ENCODE measurements at places on chromosomes 4 and X.

GRCh38 chr4:72893354-72894066 lies 176.0 kb downstream of the COX18 start:
- DNase-seq: no peak
- H3K4me1 ChIP-seq: no peaks in the 10 kb centered on the region
- H3K27me3 ChIP-seq: no peaks in the 10 kb centered on the region
- no peaks in the 10 kb centered on the region for H3K36me3 ChIP-seq
- H3K27ac ChIP-seq: no peak overlapping the region

GRCh38 chr4:7850489-7850888 lies 89.2 kb downstream of the AFAP1 start:
- H3K27ac ChIP-seq: no peak overlapping the region
- H3K27me3 ChIP-seq: no peaks in the 10 kb centered on the region
- no peak overlapping the region for H3K4me3 ChIP-seq
- DNase-seq: no peak

DNA sequence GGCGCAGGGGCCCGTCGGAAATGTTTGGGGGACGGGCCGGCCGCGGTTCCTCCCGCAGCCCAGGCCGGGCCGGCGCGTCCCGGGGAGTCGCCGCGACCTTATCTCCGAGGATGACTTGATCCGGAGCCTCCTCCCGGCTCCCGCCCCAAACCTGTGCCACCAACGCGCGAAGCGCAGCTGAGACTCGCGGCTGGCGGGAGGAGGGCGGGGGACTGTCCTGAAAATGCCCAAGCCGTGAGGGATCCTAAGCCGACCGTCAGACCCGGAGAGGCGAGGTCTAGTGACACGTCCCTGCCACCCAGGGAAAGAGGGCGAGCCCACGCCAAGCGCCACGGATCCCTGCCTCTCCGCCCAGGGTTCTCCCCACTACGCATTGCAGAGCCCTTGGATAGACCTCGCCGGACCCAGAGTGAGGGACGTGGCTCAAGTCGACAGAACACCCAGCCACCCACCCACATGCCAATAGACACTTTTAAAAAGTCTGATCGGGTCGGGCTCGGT lies 26.9 kb downstream of the UTP14A start:
- H3K4me3 ChIP-seq: no peak overlapping the region
- no peak overlapping the region for H3K27ac ChIP-seq
- H3K27me3 ChIP-seq: peaks cover 14% of the 10 kb centered on the region
- H3K4me1 ChIP-seq: no peaks in the 10 kb centered on the region
- DNase-seq: no peak

- H3K4me3 ChIP-seq: no peak overlapping the region
- H3K36me3 ChIP-seq: no peaks in the 10 kb centered on the region
- DNase-seq: no peak
- no peaks in the 10 kb centered on the region for H3K27me3 ChIP-seq
- no peak overlapping the region for H3K27ac ChIP-seq
These were observed 20.7 kb downstream of the MFAP3L start for GRCh38 chr4:170005472-170005871.

DNA sequence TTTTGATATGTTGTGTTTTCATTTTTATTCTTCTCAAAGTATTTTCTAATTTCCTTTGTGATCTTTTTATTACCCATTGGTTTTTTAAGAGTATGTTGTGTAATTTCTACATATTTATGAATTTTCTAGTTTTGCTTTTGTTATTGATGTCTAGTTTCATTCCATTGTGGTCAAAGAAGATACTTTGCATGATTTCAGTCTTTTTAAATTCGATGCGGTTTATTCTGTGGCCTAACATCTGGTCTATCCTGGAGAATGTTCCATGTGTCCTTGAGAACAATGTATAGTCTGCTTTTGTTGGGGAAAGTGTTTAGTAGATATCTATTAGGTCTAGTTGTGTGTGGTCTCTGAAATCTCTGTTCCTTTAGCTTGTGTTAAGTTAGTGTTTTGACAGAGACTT lies 46.2 kb downstream of the PPEF1 start:
- no peaks in the 10 kb centered on the region for H3K27me3 ChIP-seq
- no peaks in the 10 kb centered on the region for H3K36me3 ChIP-seq
- no peak for DNase-seq
- H3K27ac ChIP-seq: no peak overlapping the region

- no peaks in the 10 kb centered on the region for H3K4me1 ChIP-seq
- no peak overlapping the region for H3K4me3 ChIP-seq
- no peak for DNase-seq
- no peaks in the 10 kb centered on the region for H3K36me3 ChIP-seq
- no peak overlapping the region for H3K27ac ChIP-seq
- no peaks in the 10 kb centered on the region for H3K27me3 ChIP-seq
These were observed 1028.4 kb upstream of the INTU start for GRCh38 chr4:126604268-126604867.

DNA sequence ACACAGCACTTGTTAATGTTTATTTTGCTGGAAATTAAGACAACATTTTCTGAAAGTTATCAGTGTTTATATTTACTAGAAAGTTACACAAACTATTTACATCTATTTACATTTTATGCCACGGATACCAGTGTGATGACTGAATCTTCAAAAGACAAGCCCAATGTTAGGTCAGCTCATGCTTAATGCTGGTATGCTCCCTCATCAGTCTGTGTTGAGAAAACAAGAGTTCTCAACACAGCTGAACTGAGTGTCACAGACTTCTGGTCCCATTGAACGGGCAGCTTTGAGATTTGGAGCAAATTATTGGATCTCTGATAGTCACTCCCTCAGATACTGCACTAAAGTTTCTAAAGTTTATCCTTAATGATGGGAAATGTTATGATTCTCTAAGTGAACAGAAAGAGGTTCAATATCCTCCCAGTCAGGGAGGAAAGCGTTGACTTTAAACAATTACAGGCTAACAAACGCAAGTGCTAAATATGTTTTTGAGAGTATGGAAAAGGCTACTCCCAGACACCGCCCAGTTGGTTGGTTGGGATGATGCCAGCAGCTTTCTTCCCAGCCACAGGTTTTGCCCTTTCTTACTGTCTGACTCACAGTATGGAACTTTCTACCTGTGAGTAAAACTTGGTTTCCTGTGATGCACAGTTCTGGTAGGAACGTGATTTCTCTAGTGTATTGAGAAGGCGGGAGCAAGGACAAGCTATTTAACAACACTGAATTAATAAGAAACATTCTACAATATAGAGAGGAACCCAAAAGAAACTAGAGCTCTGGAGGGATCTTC lies 1293.6 kb upstream of the TENM3 start:
- no peak overlapping the region for H3K4me3 ChIP-seq
- H3K27ac ChIP-seq: no peak overlapping the region
- no peaks in the 10 kb centered on the region for H3K36me3 ChIP-seq
- H3K4me1 ChIP-seq: no peaks in the 10 kb centered on the region
- H3K27me3 ChIP-seq: no peaks in the 10 kb centered on the region
- DNase-seq: peak; percentile 0

- H3K36me3 ChIP-seq: no peaks in the 10 kb centered on the region
- H3K27me3 ChIP-seq: no peaks in the 10 kb centered on the region
These were observed 24.4 kb upstream of the SMARCA5 start for GRCh38 chr4:143489106-143489505.

- no peak overlapping the region for H3K27ac ChIP-seq
- no peak overlapping the region for H3K4me3 ChIP-seq
- no peak for DNase-seq
- H3K36me3 ChIP-seq: no peaks in the 10 kb centered on the region
- H3K4me1 ChIP-seq: peaks cover 3% of the 10 kb centered on the region
- H3K27me3 ChIP-seq: no peaks in the 10 kb centered on the region
These were observed 11.6 kb downstream of the FGA start for GRCh38 chr4:154578919-154579318.

DNA sequence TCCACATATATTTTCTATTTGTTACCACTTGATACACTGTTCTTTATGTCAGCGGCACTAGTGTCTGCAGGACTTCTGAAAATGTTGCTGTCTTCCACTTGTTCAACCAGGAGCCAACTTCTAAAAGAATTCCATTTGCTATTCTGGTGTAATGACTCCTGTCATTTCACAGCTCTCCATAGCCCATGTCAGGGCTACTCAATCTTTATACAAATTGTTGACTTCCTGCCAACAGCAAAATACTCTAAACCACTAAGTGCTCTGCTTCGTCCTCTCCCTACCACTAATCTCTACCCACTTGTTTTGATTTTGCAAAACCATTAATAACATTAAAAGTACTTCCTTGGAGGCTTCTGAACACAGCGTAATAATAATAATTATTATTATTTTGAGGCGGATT lies 7.2 kb downstream of the CTSO start:
- H3K4me3 ChIP-seq: no peak overlapping the region
- H3K36me3 ChIP-seq: no peaks in the 10 kb centered on the region
- H3K27ac ChIP-seq: no peak overlapping the region
- DNase-seq: no peak
- no peaks in the 10 kb centered on the region for H3K27me3 ChIP-seq

DNA sequence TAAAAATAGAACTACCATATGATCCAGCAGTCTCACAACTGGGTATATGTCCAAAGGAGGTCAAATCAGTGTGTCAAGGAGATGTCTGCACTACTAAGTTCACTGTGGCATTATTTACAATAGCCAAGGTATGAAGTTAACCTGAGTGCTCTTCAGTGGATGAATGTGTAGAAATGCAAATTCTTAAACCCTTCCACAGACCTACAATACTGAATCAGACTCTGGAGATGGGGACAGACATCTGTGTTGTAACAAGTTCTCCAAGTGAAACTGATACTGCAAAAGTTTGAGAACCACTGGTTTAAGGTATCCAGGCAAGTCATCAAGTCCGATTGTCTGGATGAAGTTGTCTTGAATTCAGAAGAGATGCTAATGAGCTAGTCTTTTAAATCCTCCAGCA lies 38.5 kb downstream of the SMAD1 start:
- no peak overlapping the region for H3K27ac ChIP-seq
- no peak overlapping the region for H3K4me3 ChIP-seq
- H3K36me3 ChIP-seq: peaks cover 1% of the 10 kb centered on the region
- DNase-seq: no peak
- H3K27me3 ChIP-seq: no peaks in the 10 kb centered on the region

- no peak overlapping the region for H3K27ac ChIP-seq
- no peak overlapping the region for H3K4me3 ChIP-seq
- DNase-seq: no peak
These were observed 8.8 kb upstream of the PIGA start for GRCh38 chrX:15344106-15344505.

DNA sequence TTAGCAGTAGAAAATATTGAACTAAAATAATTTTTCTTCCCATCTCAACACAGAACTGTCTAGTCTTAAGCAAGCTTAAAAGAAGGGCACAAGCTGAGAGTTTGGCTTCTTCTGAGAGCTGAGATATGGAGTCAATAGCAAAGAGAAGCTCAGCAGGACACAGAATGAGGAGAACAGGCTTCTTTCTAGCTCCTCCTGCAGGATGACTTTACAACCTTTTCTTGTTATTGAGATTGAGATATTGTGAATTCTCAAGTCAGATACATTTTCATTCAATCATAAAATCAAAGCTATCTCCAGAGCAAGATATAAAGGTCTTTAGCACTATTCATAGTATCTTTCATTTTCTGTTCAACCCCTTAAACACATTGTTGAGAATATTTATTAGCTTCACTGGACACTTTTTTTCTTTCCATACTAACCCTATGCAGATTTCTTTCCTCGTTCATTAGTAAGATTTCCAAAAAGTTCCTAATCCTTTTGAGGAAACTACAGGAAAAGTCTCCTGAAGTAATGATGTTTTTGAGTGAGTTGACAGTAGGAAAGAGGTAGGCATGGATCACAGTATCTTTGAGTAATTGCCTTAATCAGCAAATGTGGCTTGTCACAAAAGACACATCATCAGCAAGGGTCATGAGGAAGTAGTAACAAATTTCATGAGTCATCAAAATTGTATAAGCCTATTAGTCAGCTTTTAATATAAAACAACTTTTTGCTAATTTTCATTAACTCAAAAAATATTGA lies 17.8 kb upstream of the CXCL3 start:
- H3K4me3 ChIP-seq: no peak overlapping the region
- H3K27me3 ChIP-seq: no peaks in the 10 kb centered on the region
- H3K4me1 ChIP-seq: peaks cover 9% of the 10 kb centered on the region
- H3K36me3 ChIP-seq: no peaks in the 10 kb centered on the region
- H3K27ac ChIP-seq: peak overlapping the region; percentile 75
- no peak for DNase-seq

- no peaks in the 10 kb centered on the region for H3K36me3 ChIP-seq
- no peaks in the 10 kb centered on the region for H3K4me1 ChIP-seq
- H3K4me3 ChIP-seq: no peak overlapping the region
- H3K27me3 ChIP-seq: no peaks in the 10 kb centered on the region
- no peak for DNase-seq
- H3K27ac ChIP-seq: no peak overlapping the region
These were observed 394.4 kb upstream of the ADGRL3 start for GRCh38 chr4:60805500-60806313.

GRCh38 chr4:77062856-77063255 lies 12.9 kb downstream of the CCNI start:
- no peak for DNase-seq
- H3K4me3 ChIP-seq: no peak overlapping the region
- no peaks in the 10 kb centered on the region for H3K27me3 ChIP-seq
- H3K4me1 ChIP-seq: no peaks in the 10 kb centered on the region
- peaks cover 14% of the 10 kb centered on the region for H3K36me3 ChIP-seq

DNA sequence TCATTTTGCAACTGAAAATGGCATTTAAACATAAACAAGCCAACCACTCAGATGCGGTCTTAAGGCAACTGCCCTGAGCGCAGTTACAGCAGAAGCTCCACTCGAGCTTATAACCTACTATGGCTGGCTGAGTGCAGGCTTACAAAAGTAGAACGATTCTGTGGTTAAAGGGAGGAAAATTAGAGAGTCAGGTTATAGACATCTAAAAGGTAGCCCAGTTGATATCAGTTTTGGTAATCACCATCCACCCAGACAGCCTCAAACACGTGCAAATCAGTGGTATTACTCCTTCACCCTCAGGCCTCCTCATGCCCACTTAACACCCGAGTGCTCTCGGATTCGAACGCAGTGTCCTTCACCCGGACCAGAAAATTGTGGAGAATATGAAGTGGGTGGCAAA lies 3.1 kb downstream of the LEF1 start:
- no peaks in the 10 kb centered on the region for H3K4me1 ChIP-seq
- H3K4me3 ChIP-seq: no peak overlapping the region
- H3K36me3 ChIP-seq: no peaks in the 10 kb centered on the region
- DNase-seq: no peak
- H3K27me3 ChIP-seq: peaks cover 68% of the 10 kb centered on the region

DNA sequence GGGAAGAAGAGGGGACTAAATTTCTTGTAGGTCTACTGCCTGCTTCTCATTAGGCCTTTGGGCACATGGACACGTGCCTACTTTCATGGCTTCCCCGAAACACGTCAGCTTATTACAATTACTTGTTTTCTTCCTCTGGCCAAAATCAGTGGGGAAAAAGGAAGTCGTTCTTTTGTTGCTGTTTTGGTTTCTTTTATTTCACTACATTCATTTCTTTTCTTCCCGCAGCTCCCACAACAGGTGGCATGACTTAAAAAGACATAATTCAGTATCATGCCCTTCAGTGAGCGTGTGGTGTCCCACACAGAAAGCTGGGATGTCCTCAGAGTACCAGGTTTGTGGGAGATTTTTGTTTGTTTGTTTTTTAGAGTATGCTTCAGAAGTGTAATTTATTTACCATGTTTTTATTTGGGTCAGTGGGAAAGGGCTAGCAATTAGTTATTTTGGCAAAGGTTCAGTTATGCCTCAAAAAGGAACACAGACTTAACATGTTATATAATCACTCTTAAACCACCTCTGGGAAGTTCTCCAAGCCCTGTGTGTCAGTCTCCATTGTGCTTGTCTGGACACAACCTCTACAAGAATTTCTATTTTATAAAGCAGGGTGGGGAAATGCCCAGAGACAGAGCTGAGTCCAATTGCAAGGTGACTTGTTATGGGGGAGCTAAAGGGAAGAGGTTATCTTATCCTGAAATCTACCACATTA lies 44.2 kb upstream of the SPRY1 start:
- H3K27ac ChIP-seq: peak overlapping the region; percentile 66
- H3K4me3 ChIP-seq: no peak overlapping the region
- no peaks in the 10 kb centered on the region for H3K36me3 ChIP-seq
